CD4-positive, CD25-positive, alpha-beta regulatory T cell (primary cell): ENCODE measurements at places on chromosomes 3 and 15. TPM values are rescaled to one million over a fixed set of nuclear protein-coding genes. Genes with fewer than 3 reads are reported as not detected.

The PATL2 gene
- polyA plus RNA-seq = 16.6 TPM

The TEX9 gene
- polyA plus RNA-seq = 0.87 TPM

- DNase-seq = no peak
Measured at GRCh38 chr3:194269610-194270145, 81.5 kb downstream of the CPN2 start.

- no peak for DNase-seq
Measured at GRCh38 chr3:37986479-37987314, 3.9 kb upstream of the VILL start.

GRCh38 chr3:52712291-52713212 lies 6.6 kb downstream of the SPCS1 start:
- no peak for DNase-seq
